A549 treated with RU486 at 1 μM for 4 hours (cell line): ENCODE measurements at places on chromosomes 7 and 10. TPM values are rescaled to one million over a fixed set of nuclear protein-coding genes. Genes with fewer than 3 reads are reported as not detected.

Gene PDE6C
- total RNA-seq, result not detected in 5 replicates

Gene HOXA3
- 6.0 to 11.2 TPM (median 9.0 TPM) in 5 replicates for total RNA-seq

Gene EN2
- 0.62 to 1.0 TPM (median 0.94 TPM) in 5 replicates for total RNA-seq

Gene CRTAC1
- total RNA-seq, result 0.88 to 1.5 TPM (median 1.1 TPM) in 5 replicates

Gene H2BK1
- total RNA-seq, result not detected in 5 replicates

Gene HABP2
- total RNA-seq, result 0.05 to 0.21 TPM (median 0.09 TPM) in 5 replicates
